GM13977 (cell line): ENCODE measurements at places on chromosomes 2 and 18.

DNA sequence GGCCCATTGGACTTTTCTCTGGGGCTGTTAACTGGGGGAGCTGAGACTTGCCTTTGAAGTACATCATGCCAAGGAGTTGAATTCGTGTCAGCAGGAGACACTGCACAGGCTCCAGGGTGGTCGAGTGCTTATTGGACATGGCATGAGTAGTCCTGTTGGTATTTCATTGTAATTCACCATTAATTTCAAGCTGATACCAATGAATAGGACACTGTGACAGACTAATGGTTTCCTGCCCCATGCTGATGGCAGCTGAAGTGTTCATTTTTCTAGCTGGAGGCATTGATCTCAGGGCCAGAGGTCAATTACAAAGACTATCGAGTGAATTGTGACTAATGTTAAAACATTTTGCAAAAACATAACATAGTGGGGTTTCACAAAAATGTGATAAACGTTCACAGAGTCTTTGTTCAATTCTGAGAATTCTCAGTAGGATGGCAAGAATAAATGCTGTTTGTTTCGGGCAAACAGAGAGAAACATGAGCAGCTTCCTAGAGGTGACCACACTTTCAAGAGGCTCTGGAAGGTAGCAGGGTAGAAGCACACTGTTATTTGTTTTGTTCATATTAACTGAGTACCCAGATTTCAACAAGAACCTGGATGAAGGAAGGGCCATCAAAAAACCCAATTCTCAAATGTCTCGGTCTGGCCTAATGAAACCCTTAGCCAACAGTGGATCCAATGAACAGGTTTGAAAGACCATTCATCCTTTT lies 90.6 kb upstream of the ARL4C start:
- DNase-seq = no peak

- no peak for DNase-seq
These were observed 17.3 kb upstream of the FZD5 start for GRCh38 chr2:207787017-207787416.

- DNase-seq = no peak
These were observed 66.1 kb downstream of the PDE1A start for GRCh38 chr2:182360663-182361260.

- no peak for DNase-seq
These were observed 415.2 kb upstream of the TCF4 start for GRCh38 chr18:56003009-56003719.

- no peak for DNase-seq
These were observed 20.4 kb downstream of the NFATC1 start for GRCh38 chr18:79416022-79416676.

GRCh38 chr2:98379311-98380202 lies 33.3 kb downstream of the CNGA3 start:
- DNase-seq = no peak

DNA sequence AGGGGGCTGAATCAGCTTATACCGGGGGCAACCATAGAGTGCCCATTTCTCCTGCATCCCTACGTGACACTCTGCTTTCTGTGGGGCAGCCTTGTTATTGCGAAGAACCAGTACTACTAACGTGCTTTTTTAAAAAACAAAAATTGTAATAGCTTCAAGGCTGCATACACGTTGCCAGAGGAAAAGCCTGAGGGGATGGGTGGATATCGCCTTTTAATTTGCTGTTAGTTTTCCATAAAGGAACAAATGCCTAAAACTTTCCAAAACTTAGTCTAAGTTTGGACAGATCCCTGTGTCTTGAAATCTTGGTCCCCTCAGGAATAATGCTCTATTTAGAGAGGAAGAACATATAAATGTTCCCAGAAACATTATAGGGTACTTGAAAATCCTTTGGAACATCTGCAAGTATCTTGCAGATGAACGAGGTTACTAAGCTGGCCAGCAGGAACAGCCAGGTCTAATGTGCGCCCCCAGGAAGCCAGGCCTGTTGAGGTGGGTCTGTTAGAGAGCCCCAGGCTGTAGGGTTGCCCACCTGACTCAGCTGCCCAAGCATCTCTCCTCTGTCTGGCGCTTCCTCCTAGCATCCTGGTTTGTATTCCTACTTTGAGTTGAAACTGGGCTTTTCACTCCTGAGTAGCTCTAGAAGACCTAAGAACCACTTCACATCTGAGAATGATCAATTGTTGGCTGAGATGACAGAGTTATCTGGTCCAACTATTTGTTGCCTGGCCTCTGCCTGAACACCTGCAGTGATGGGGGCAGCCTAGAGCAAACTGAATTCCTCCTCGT lies 96.9 kb downstream of the TGOLN2 start:
- no peak for DNase-seq

DNA sequence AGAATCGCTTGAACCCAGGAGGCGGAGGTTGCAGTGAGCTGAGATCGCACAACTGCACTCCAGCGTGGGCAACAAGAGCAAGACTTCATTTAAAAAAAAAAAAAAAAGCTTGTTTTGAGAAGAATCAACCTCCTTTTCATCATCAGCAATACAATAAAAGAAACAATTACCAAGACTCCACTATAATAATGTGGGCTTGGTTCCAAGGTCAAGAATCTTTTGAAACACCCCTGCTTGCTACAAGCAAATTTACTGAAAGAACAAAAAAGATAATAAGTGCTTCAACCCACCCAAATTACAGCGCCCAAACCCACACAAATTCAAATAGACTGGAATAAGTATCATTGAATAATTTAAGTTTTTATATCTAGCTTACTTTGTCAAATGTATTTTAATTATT lies 33.6 kb upstream of the MAPRE3 start:
- DNase-seq = no peak

DNA sequence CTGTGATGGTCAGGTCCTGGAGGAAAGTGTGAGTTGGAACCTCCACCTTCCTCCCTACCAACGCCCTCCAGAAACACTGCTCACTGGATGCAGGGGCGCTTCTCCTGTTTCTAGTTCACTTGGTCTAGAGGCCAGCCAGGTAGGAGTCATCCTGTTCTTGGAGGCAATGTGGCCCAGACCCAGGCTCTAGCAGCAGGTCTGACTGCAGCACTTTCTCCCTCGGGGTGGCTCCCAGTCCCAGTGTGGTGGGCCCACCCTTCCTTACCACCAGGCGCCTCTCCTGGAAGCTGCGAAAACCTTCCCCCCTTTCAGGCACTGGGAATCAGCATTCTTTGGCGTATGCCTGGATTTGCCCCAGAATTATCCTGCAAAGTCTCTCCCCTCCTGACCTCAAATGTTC lies 292.8 kb downstream of the SOX11 start:
- no peak for DNase-seq

DNA sequence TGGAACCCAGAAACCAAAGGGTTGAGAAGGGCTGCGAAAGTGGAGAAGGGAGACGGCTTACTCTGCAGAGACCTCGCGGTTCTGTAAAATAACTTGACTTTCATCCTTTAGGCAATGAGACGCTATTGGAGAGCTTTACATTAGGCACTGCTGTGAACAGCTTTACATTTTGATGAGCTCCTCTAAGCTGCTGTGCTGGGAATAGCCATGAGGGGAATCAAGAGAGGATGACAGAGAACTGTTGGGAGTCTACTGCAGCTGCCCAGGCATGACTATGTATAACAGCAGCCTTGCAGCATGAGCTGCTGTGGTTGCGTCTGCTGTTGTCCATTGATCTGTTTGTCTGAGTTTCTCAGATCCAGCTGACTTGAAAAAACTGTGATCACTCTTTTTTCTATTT lies 310.8 kb upstream of the MAP2 start:
- DNase-seq = no peak

DNA sequence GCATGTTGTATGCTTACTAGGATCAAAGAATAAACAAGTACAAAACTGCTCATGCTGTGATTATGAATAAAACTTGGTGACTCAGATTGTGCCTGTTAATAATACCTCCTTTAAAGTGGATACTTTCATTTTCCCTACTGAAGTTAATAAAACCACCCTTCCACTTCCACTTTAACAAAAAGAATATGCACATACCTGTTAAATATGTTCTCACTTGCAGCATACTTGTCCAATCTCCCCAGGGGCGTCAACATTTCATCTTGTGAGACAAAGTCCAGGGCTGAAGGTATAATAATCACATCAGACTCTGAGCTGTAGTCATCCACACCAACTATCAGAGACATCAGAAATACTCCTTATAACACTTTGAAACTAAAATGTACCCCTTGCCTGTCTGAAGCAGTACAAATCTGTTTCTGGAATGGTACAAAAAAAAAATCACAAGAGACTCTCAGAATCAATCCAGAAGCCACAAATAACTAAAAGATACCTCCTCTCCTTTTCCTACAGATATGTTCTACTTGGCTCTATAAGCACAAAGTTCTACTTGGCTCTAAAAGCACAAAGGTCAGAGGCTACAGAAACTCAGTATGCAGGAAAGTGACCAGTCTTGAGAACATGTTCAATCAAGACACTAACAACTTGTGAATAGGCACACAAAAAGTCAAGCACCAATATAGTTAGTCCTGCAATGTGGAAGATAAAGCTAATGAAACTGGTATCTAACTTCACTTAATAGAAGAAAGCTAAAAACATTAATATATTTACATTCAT lies 19.3 kb downstream of the PPP4R1 start:
- DNase-seq = peak; percentile 32

GRCh38 chr2:48905696-48906095 lies 150.2 kb upstream of the LHCGR start:
- DNase-seq = no peak

DNA sequence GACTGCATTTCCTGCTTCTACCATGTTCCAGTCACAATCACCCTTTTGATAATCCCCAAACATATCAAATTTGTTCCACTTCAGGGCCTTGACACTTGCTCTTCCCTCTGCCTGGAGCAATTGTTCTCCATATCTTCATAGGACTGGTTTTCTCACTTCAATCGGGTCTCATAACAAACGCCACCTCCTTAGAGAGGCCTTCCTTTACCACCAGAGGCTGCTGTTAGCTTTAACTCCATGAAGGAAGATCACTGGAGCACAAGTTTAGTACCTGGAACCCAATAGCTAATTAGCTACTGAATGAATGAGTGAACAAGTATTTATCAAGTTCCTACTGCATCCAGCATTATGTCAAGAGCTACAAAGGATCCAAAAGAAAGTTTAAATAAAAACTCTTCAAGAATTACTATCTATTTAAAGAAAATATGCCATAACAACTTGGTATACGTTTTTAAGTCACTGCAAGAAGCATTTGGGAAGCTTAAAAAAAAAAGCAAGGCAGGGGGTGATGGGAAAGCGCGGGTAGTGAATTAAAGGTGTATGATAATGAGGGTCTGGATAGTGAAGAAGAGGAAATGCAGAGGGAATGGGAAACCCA lies 58.8 kb downstream of the BAZ2B start:
- no peak for DNase-seq

DNA sequence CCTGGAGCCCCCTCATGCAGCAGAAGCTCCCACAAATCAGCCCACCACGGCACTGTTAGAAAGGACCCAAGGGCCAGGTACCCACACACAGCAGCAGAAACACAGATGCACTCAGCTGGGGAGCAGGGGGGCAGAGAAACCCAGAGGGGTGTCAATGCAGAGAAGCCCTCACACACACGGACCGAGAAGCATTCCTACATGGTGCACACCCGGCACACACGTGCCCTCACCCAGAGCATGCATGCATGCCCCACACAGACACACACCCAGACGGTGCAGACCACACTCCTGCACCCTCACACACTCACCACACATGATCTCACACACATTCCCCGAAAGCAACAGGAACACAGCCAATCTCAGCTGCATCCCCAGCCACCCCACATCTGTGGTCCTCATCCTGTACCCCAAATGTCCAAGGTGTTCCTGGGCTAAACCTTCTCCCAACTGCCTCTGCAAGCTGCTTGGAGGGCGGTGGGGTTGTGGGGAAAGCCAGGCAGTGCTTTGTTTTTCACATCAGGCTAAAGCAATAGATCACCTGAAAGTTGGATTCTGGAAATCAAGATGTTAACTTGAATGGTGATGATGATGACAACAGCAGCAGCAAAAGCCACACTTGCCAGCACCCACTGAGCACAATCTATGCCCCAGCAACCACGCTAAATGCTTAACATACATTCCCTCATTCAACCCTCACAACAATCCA lies 102.3 kb downstream of the ZFP36L2 start:
- DNase-seq = no peak

GRCh38 chr2:239369631-239370161 lies 31.1 kb downstream of the HDAC4 start:
- DNase-seq = peak; percentile 85

DNA sequence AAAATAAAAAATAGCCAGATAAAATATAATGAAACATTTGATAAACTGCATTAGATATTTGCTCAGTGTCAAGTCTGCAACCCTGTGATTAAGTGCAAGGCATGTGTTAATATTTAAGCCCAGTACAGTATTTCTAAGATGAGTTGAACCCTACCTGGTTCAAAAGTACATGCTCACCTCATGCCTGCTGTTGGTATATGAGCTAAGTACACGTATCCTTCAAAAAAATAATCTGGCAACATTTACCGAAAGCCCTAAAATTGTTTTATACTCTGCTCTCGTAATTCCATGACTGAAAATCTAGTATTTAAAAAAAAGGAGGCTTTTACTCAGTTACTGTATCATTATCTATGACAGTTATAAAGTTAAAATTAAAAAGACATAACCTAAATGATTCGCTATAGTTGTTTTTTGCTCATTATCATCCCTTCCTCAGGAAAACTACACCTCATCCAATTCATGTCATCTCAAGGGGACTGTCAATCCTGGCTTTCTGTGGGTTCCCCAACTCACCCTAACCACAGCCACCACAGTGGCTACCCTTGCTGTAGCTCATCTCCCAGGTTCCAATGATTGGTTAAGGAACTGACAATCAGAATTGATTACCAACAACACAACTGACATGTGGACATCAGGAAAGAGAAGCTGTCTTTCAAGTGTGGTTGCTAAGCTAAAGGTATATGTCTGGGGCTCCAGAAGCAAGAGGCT lies 10.6 kb downstream of the TLK1 start:
- no peak for DNase-seq

GRCh38 chr2:237244178-237244577 lies 158.5 kb downstream of the COPS8 start:
- no peak for DNase-seq

- DNase-seq = no peak
These were observed 34.7 kb downstream of the RBKS start for GRCh38 chr2:27855476-27855875.

DNA sequence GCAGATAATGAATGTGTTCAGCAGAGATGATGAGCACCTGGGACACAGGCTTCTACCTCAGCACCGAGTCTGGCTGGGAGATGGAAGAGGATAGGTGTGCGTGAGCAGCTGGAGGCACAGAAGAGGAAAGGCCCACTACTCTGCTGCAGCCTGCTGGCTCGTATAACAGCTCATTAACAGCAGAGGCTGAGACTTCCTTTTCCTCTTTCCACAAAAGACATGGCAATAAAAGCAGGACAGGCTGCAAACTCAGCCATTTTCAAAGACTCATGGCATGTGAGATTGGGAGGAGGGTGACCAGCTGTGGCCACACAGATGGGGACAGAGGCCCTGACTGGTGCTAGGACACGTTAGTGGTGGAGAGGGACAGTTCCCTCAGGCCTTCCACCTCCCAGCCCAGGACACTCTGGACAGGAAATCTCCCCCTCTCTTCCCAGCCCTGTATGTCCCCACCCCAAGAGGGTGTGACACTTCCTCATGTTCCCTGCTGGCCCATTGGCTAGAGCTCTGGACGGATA lies 60.3 kb downstream of the CACNB4 start:
- no peak for DNase-seq

GRCh38 chr18:67961701-67962440 lies 445.4 kb upstream of the DSEL start:
- no peak for DNase-seq

- no peak for DNase-seq
These were observed 86.2 kb downstream of the METTL8 start for GRCh38 chr2:171347591-171348032.
